Cerebellar nuclear complex (tissue), 1 donor: ENCODE measurements at places on chromosomes 6 and 20.

- DNase-seq = no peak
Observed at GRCh38 chr20:34312024-34312460, 8.9 kb upstream of the AHCY start.

- no peak for DNase-seq
Observed at GRCh38 chr6:156161471-156161870, 615.7 kb upstream of the ARID1B start.

DNA sequence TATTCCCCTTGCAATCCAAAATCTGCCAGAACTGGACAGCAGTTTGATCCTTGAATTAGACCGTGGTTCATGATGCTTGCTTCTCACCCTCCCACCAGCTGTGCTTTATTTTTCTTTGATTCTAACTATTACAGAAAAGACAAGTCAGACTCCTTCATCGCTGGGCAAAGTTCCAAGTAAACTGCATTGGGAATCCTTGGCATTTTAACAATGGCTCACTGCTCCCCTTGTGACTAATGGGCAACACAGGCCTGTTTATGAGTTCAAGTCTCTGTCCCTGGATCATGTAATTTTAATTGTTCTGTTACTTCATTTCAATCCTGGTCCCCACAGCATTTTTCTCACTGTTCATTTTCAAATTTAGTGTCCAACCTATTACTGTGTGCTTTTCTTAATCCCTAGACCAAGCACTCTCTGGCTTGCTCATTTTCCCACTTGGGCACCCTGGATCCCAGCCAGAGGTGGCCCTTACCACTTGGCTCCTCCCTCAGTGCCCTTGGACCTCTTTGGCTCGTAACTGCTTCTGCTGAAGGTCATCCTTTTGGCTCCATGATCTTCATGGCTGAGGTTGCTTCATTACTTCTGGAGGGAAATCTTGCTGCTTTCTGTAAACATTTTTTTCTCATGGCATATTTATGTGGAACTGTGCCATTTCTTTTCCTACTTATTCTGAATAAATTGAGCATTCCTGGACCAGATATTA lies 32.8 kb downstream of the PSMB9 start:
- no peak for DNase-seq

GRCh38 chr20:4062721-4063606 lies 47.6 kb upstream of the RNF24 start:
- DNase-seq = no peak
